Spleen (tissue), 13 donors: ENCODE measurements at places on chromosomes 3 and 15. TPM values are rescaled to one million over a fixed set of nuclear protein-coding genes. Genes with fewer than 3 reads are reported as not detected.

TRPM1 gene
- polyA plus RNA-seq = not detected

SLC7A14 gene
- under 0.01 TPM for polyA plus RNA-seq

GOLGA6L4 gene
- polyA plus RNA-seq = 1.5 TPM

KNG1 gene
- not detected for polyA plus RNA-seq

GPR62 gene
- polyA plus RNA-seq = 0.06 TPM

ZNF445 gene
- polyA plus RNA-seq = 1.2 TPM

ERICH6 gene
- not detected for polyA plus RNA-seq

ANKDD1A gene
- 5.7 TPM for polyA plus RNA-seq

CADM2 gene
- 0.13 TPM for polyA plus RNA-seq

SERPINI1 gene
- polyA plus RNA-seq = 10.9 TPM

FGF12 gene
- polyA plus RNA-seq = 3.9 TPM

ITIH3 gene
- 15.2 TPM for polyA plus RNA-seq
